Amniotic epithelial cell (primary cell): ENCODE measurements at places on chromosomes 5 and 9.

DNA sequence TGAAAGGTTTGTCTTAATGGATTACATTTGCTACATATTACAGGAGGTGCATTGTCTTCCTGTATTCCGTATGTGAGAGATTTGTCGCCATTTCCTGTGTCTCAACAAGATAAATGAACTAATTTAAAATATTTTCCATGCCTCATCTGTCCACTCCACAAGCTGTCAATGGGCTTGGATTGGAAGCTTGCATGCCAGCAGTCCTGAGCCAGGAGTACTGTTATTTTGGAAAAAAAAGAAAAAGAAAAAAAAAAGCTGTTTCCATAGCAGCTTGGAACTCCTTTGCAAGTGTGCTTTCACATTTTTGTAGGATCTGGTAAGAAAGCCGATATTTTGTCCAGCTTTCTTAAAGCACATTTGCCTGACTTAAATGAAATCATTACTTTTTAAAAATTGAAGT is 330.8 kb downstream of the KDM4C start:
- DNase-seq = no peak

- DNase-seq = no peak
Measured at GRCh38 chr9:136900988-136901515, 14.7 kb downstream of the TRAF2 start.

GRCh38 chr5:167570431-167570830 is 721.0 kb upstream of the WWC1 start:
- DNase-seq = no peak

DNA sequence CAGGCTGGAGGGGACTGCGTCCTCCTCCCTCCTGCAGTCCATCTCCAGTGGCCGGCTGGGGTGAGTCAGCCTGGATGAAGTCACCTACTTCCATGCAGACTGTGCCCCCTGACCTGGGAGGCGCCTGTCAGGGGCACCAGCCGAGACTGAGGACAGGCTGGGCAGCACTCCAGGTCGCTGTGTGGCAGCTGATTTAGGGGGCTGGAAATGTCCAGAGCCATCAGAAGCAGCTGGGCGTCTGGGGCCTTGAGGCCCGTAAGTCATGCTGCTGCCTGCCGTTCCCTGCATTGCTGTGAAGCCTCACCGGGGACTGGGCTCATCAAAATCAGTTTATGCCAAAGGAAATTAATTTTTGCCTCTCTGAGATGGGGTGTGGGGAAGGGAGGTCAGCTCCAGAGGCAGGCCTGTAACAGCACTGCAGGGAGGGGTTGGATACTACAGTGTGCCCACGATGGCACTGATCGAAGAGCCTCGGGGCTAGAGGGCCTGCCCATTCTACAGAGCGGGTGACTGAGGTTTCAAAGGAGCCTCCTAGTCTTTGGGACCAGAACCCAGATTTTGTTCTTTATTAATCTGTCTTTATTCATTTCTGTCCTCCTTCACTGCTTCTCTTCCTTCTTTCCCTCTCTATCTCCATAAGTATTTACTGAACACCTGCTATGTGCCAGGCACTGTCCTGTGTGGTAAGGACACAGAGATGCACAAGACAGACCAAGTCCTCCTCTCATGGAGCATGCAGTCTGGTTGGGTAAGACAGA is 70.4 kb upstream of the PSD2 start:
- DNase-seq = peak; percentile 72

DNA sequence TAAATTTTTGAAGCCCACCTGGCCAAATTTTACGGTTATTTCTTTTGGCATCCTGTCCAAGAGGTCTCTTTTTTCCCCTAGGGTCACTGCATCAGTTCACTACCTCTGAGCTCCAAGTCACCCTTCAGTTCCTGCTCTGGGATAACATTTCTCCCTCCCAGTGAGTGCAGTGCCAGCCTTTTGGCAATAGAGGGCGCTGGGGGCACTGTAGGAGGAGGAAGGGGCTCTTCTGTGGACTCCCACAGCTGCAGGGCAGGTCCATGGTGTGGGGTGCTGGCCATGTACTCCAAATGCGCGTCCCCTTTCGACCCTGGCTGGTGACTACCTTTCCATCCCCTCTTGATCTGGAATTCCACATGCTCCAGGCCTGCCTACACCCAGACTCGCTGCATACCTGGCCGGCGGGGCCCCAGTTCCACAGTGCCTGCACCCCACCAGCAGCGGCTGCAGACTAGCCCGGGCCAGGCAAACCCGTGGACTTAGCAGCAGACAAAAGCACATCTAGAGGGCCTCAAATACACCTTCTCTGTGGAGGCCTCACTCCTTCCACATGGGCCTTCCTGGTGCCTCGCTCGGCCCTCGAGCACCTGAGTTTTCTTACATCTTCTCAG is 20.3 kb upstream of the NINJ1 start:
- DNase-seq = no peak

DNA sequence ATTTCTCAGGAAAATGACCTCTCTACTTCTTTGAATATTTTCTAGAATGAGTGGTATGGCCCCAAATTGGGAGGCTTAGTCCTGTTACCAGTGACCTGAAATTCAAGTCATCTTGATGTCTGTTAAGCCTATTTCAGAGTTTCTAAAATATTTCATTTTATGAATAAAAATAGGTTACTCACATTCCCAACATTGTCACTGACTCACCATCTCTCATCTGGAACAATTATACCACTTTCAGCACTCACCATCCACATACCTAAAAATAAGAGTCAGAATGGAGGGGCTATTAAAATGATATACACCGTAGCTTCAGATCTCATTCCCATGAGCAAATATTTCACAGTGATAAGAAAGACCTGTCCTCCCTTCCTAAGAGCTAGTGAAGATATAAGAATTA is 71.8 kb downstream of the KIAA1958 start:
- peak; percentile 54 for DNase-seq
